Fibroblast of the aortic adventitia (primary cell): ENCODE measurements at places on chromosomes 11 and 22. TPM values are rescaled to one million over a fixed set of nuclear protein-coding genes. Genes with fewer than 3 reads are reported as not detected.
A peak's percentile ranks its signal among the peaks of the same experiment; 100 is the strongest.

- DNase-seq = no peak
These were observed 70.3 kb downstream of the SCUBE1 start for GRCh38 chr22:43272869-43273318.

- no peak for DNase-seq
These were observed 52.2 kb downstream of the PPFIA1 start for GRCh38 chr11:70322666-70323065.

DNA sequence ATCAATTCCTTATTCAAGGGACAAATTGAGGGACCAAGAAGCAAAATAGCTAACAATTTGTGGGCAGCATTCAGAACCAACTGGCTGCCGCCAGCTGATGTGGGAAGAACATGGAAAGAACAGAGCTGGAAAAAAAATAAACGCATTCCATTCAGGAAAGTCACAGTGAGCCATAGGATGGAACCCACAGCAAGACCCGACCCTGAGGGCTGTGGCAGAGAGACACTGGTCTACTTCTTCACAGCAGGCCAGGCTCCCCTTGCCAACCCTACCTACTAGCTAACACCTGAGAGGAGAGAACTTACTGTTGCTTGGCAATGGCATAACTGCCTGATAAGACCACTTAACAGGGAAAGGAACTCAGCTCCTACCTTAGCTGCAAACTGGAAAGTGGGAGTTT lies 123.5 kb upstream of the APOA1 start:
- DNase-seq = peak; percentile 56

Gene SYCE3
- not detected in 2 replicates for total RNA-seq

Gene MPEG1
- total RNA-seq = not detected in 2 replicates

Gene KRTAP5-10
- not detected in 2 replicates for total RNA-seq

GRCh38 chr11:106879832-106880546 lies 138.3 kb downstream of the GUCY1A2 start:
- no peak for DNase-seq

Gene SLC1A2
- 10.5 and 23.6 TPM in 2 replicates for total RNA-seq

- no peak for DNase-seq
These were observed 2.0 kb downstream of the DUSP8 start for GRCh38 chr11:1570001-1570453.

Gene KCTD14
- total RNA-seq = 0.45 TPM in 1 of 2 replicates, not detected in the other

GRCh38 chr11:18294862-18295261 lies 27.1 kb downstream of the HPS5 start:
- DNase-seq = no peak

- DNase-seq = no peak
These were observed 39.3 kb downstream of the LARGE1 start for GRCh38 chr22:33880986-33881385.

Gene TENM4
- 26.4 and 113 TPM in 2 replicates for total RNA-seq

GRCh38 chr11:10499452-10499851 lies 41.5 kb downstream of the RNF141 start:
- DNase-seq = peak; percentile 40

Gene TCF20
- 15.1 and 27.4 TPM in 2 replicates for total RNA-seq

GRCh38 chr11:111694851-111695250 lies 71.3 kb downstream of the PPP2R1B start:
- peak; percentile 80 for DNase-seq

GRCh38 chr11:111870113-111870512 lies 1.3 kb downstream of the ALG9 start:
- no peak for DNase-seq

GRCh38 chr11:47010179-47010578 lies 73.6 kb downstream of the CSTPP1 start:
- DNase-seq = peak; percentile 43

Gene HOATZ
- total RNA-seq = not detected in 2 replicates

DNA sequence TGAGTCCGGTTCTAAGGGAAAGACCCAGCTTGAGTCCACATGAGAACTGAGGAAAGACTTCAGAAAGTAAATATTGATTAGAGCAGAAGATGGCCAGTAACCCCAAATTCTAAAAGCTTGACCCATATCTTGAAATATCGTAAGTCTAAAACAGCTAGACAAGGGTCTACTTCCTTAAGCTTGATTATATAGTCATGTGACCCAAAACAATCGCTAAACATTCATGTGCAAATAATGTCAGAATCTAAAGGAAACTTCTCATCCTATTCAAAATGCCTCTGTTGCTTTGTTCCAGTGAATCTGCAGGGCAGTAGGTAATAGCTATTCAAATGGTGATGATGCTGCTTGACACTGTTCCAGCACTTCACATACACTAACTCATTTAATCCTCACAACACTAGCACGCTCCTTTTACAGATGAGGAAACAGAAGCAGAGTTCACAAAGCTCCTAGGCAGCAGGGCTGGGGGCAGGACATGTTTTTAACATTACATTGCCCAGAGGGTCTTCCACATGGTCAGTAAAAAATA lies 52.6 kb downstream of the TCF20 start:
- no peak for DNase-seq

DNA sequence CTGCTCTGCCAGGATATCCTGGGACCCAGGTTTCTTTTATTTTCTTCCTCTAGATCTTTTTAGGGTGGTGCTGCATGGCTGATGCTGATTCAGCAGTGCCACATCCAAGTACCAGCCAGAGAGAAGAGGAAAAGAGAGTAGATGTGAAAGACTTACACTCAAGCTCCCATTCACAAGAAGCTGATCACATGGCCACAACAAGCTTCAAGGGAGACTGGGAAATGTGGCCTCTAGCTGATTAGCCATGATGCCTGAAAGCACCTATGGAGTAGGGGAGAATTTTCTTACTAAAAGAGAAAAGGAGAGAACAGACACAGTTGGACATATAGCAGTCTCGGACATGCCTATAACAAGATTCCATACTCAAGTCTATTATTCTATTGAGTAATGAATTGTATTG lies 34.4 kb upstream of the FJX1 start:
- DNase-seq = no peak

GRCh38 chr11:103995896-103996295 lies 40.5 kb upstream of the DDI1 start:
- no peak for DNase-seq

- no peak for DNase-seq
These were observed 92.5 kb upstream of the LMO1 start for GRCh38 chr11:8356216-8356615.

Gene ACR
- total RNA-seq = not detected in 2 replicates

GRCh38 chr22:46803031-46803880 lies 40.8 kb downstream of the TBC1D22A start:
- DNase-seq = peak; percentile 24

DNA sequence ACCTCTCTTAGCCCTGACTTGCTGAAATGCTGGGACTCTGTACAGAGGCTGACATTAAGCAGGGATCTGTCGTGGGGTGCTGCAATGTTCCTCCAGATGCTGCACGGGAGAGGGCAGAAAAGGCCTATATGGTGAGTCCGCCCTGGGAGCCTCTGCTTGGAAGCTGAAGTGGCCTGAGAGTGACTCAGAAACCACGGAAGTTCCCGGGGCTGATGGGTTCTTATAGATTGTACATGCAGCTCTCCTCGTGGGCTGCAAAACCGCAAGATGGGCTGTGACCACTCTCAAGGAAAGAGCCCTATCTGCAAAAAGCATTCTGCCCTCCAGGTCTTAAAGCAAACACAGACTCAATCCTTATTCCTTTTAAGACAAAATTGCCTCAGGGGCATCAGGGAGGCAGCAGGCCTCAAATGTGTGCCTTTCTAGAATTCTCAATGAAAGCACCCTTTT lies 5.8 kb upstream of the SLC43A3 start:
- DNase-seq = peak; percentile 71

Gene TSPAN32
- under 0.01 and 0.33 TPM in 2 replicates for total RNA-seq

DNA sequence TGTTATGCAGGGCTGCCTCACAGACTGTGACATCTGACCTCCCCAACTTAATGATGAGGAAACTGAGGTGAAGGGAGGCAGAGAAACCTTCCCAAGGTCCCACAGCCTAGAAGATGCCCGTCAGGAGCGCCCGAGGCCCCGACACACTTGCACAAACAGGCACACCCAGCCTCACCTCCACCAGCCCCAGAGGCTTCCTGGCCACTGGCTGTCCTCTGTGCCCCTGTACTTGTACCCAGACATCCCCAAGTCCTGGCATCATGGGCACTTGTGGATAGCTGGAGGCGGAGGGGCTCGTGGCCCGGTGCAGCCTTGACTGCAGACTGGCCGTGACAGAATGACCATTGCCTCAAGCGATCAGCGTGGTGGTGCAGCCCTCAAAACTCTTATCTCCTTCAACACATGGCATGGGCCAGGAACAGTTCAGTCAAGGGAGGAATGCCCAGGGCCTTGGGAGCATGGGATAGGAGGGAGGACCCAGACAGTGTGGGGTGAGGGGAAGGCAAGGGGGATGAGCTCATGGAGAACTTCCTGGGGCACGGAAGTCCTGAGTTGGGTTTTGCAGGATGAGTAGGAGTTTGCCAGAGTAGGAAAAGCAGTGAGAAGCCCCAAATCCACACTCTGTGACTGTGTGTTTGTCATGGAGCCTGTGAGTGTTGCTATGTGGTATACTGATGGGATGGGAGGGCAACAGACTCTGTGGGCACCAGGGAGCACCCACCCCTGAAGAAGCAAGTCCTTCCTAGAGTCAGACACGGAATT lies 25.8 kb upstream of the PPARA start:
- DNase-seq = no peak

- DNase-seq = no peak
These were observed 85.1 kb upstream of the USP47 start for GRCh38 chr11:11756718-11757117.

Gene MMP12
- not detected in 2 replicates for total RNA-seq

Gene OR56A4
- not detected in 2 replicates for total RNA-seq

DNA sequence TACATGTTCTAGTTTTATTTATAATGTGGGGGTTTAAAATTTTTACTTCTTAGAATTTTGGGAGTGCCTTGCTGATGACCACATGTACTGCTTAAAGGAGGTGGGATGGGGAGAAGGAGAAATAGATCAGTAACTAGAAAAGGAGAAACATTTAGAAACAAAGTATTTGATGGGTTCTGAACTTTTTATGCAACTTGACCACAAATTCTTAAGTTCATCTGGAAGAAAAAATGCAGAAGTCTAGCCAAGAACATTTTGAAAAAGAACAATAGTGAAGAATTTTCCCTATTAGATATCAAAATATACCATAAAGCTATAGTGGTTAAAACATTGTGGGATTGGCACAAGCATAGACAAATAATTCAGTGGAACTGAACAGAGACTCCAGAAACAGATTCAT lies 73.3 kb upstream of the AMPD3 start:
- DNase-seq = peak; percentile 88

- no peak for DNase-seq
These were observed 104.6 kb downstream of the SIK3 start for GRCh38 chr11:116993599-116993998.
